ENCODE measurements at places on chromosomes 5 and 9. TPM values are rescaled to one million over a fixed set of nuclear protein-coding genes. Genes with fewer than 3 reads are reported as not detected.

Gene GPX8
- total RNA-seq = 34.4 TPM

Gene DDX4
- not detected for total RNA-seq

Gene ZNF883
- 0.65 TPM for total RNA-seq

Gene ACOT12
- not detected for total RNA-seq

Gene ECSCR
- not detected for total RNA-seq

Gene FOXD1
- 19.4 TPM for total RNA-seq

Gene PCDHGA2
- total RNA-seq = 0.40 TPM

Gene TSPAN17
- 65.4 TPM for total RNA-seq

All from A549 treated with AZD2906 at 1 μM for 4 hours (cell line).